ENCODE measurements at places on chromosomes 1 and 21.

DNA sequence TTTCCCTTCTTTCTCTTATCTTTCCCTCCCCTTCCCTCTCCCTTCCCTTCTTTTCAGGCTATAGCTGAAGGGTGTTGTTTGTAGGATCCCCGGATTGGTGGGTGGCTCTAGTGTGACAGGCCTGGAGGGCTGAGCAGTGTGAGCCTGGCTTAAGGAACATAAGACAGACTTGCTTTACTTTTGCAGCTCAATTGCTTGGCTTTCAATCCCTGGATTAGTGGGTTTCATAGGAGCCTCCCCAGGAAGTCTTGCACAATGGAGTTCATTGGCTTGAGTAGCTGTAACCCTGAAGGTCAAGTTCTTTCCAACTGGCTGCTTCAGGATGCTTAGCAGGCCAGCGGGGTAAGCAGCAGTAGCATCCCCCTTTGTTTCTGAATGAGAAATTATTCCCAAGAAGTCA is 126.7 kb downstream of the CAMTA1 start:
- no peak for DNase-seq

- no peak for DNase-seq
Measured at GRCh38 chr1:206654828-206655227, 19.5 kb downstream of the DYRK3 start.

DNA sequence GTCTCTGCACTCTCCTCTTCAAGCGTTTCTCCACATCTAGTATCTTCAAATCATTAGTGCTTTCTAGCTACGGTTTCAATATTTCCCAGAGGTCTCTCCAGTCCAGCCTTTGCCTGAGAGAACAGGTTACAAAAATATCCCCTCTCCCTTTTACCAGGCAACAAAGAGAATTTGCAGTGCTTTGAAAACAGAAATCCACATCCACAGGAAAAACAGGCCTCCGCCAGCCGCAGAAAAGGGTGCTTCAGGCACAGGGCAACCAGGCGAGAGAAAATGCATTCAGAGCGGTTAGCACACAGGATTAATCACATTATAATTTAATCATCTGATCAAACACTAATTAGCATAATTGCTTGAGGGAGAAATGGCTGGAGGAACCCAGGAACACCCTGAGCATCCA is 13.8 kb downstream of the DSCAM start:
- DNase-seq = no peak

DNA sequence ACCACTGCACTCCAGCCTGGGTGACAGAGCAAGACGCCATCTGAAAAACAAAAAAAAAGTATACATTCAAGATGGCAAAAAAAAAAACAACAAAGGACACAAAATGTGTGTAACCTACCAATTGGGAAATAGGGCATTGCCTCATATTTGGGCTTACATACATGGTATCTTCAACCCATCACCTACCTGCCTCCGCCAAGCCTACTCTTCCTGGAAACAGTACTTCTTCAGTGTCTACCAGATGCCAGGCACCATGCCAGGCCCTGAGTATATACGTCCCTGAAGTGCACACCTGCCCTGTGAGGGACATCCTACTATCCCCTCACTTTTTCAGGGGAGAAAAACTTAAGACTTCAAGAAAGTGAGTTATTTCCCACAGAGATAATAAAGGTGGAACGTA is 160.2 kb downstream of the TOMM20 start:
- no peak for DNase-seq

GRCh38 chr1:243754348-243754747 is 95.7 kb downstream of the AKT3 start:
- no peak for DNase-seq

- no peak for DNase-seq
Measured at GRCh38 chr1:178189814-178190213, 95.9 kb downstream of the RASAL2 start.

Data from vagina (tissue), 2 donors.